NCI-H2081 (cell line): ENCODE measurements at places on chromosomes 1 and 21.

- no peak for DNase-seq
These were observed 10.8 kb downstream of the SLC45A3 start for GRCh38 chr1:205669341-205670149.

- no peak for DNase-seq
These were observed 39.7 kb downstream of the ANKRD13C start for GRCh38 chr1:70314706-70315304.

GRCh38 chr21:45618287-45618686, 25.2 kb upstream of the PCBP3 start:
- DNase-seq = no peak

DNA sequence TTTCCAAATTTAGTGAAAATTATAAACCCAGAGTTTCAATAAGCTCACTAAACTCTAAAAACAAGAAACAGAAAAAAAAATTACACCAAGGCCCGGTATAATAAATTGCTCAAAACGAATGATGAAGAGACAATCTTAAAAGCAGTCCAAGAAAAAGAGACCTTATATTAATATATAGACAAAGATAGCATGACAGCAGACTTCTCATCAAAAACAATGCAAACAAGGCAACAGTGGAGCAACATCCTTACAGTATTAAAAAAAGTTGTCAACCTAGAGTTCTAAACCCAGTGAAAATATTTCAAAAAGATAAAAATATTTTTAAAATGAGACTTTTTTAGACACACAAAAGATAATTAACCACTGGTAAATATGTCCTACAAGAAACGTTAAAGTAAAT, 46.7 kb downstream of the KIFAP3 start:
- no peak for DNase-seq

GRCh38 chr1:183302452-183303322, 115.5 kb downstream of the NMNAT2 start:
- DNase-seq = no peak

DNA sequence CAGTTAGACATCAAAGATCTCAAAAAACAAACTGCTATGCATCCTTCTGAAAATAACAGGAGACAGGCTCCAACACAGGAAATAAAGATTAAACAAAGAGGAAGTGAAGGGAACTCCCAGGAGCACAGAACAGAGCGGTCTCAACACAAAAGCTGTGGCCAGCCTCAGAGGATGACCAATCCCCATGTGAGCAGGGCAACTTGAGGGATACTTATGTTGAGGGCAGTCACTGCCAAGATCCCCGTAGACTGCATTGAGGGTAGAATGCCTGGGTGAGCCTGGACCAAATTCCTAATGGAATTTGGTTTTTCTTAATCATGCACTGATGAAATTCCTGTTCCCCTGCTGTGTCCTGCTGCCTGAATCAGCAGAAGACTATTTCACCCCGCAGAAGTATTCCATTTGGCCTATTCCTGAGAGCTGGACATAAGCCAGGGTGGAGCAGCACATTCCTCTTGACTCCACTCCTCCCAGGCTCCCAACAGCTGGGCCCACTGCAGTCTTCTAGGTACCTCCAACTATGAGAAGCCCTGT, 49.0 kb downstream of the JAK1 start:
- DNase-seq = no peak

DNA sequence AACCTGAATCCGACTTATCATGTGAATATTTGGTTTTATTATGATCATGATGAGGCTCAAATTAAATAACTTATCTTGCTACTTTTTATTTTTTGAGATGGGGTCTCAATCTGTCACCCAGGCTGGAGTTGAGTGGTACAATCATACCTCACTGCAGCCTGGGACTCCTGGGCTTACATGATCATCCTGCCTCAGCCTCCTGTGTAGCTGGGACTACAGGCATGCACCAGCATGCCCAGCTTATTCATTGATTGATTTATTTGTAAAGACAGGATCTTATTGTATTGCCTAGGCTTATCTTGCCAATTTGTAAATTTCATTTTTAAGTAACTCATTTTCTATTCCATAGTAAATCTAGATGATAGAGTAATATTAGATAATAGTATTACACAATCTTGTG, 84.3 kb downstream of the COL11A1 start:
- DNase-seq = no peak
